ENCODE measurements at places on chromosomes 2 and 18.

DNA sequence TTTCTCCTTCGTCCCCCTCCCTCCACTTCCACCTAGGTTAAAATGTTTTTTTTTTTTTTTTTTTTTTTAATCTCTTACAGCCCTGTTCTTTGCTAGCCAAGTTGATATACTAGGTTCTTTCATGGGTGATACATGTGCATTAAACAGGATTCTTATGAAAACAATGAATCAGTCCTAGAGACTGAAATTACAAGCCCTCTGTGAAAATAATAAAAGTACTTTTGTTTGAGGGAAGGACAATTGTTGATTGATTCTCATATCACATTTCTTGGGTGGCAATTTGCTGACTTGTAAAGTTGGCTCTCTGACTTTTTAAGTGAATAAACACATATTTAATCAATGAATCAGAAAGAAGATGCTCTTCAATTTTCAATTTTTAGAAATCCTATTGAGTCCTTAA is 639.9 kb downstream of the LRP1B start:
- DNase-seq: no peak

- DNase-seq: peak; percentile 17
These were observed 15.4 kb downstream of the IL1B start for GRCh38 chr2:112821142-112821541.

DNA sequence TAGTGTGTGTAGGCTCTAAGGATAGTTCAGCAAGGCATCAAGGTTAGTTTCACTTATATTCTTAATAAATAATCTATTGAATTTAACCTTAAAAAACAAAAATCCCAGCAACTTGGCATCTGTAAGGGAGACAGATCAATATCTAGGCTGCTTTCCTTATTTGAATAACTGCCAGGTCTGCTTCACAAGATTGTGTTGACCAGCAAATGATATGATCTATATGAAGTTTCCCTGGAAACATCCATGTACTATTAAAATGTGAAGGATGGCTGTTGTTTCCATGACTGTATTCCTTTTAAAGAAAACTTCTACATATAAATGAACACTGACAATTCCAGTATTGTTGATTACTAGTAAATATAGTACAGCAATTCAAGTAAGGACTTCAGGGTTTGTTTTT is 109.4 kb downstream of the SPTBN1 start:
- DNase-seq: no peak

GRCh38 chr2:98564541-98565132 is 43.7 kb downstream of the COA5 start:
- DNase-seq: no peak

Data from OCI-M1 (cell line).